ENCODE measurements at places on chromosomes 5 and 9.

- DNase-seq = no peak
Observed at GRCh38 chr5:83401775-83402174, 69.8 kb upstream of the VCAN start.

- DNase-seq = no peak
Observed at GRCh38 chr9:37998881-37999587, 70.0 kb downstream of the SHB start.

DNA sequence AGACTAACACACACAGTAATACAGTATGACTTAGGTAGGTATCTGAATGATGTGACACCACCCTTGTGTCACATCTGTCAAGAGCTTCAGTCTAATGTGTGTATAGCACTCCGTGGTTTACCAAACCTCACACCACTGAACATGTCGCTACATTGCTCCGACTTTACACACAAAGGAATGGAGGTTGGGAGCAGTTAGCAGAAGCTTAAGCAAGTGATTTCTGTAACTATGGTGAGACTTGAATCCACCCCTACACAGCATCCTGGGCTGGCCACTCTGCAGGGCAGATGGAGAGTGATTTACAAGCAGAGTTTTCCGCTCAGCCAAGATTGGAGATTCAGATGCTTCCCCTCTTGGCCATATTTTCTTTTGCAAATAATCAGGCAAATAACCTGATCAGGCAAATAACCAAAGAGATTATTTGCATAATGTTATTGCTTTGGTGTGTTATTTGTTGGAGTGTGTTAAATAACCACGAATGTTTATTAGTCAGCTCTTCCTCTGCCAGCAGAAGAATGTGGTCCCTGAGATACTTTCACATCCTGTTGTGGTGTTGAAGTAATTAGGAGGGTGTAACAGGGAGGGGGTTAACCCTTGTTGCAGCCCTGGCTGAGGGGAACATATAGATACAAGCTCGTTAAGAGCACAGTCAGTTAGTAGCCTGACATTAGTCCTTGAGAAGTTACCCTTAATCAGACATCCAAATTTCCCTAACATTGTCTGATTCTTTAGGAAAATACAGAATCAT, 92.8 kb downstream of the SNX18 start:
- no peak for DNase-seq

- DNase-seq = no peak
Observed at GRCh38 chr9:18447541-18447940, 26.4 kb upstream of the ADAMTSL1 start.

DNA sequence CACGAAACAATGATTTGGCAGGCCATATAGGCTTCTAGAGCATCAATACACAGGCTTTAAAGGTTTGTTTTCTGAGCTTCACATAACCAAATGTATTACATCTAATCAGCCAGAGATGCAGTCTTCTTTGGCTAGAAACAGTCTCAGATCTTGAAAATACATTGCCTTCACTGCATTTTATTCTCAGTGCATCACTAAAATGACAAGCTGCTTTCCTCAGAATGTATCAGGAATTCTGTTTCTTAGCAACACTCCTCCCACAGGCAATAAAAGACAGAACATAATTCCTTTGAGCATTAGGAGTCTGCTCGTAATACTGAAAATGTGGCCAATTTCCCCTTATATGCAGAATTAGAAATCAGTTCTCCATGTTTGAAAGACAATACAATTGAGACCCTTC, 36.9 kb downstream of the FEM1C start:
- no peak for DNase-seq

DNA sequence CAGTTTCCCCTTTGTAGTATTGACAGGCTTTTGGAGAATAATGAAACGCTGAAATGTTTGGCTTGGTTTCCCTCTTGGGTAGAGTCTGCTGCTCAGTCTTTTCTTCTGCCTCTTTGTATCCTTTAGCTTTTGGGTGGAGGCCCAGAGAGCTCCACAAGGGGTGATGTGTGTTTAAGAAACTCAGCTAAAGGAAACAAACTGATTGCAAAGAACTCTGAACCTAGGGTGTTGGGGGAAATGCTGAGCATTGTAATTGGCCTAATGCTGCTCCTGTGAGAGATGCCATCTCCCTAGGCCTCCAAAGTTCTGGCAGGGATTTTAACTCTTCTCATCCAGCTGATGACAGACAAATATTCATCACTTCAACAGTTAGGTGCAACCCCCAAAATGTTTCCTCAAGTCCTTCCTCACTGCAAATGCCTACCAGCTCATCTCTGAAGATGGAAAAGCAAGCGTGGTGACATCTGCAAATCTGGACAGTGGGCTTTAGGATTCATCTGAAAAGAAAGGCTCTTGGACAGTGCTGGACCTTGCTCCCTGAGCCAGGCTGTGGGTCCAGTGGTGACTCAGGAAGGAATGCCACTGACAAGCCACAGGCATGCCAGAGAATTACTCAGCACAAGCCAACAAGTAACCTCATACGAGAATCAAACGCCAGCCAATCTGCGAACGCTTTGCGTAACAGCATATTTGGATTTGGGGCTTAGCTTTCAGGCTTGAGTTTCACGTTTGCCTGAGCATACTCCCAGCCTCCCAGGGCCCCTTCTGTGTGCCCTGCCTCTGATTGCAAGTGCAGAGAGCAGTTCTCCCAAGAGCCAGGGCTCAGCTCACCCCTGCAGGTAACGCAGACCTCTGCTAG, 30.5 kb upstream of the ZSWIM6 start:
- no peak for DNase-seq

GRCh38 chr5:1345876-1346626, 1.2 kb upstream of the CLPTM1L start:
- DNase-seq = peak; percentile 9

- no peak for DNase-seq
Observed at GRCh38 chr5:159163701-159164046, 45.7 kb downstream of the RNF145 start.
